ENCODE measurements at places on chromosomes 12 and 14.

GRCh38 chr14:90698379-90698869 lies 117.8 kb downstream of the TTC7B start:
- DNase-seq = no peak

DNA sequence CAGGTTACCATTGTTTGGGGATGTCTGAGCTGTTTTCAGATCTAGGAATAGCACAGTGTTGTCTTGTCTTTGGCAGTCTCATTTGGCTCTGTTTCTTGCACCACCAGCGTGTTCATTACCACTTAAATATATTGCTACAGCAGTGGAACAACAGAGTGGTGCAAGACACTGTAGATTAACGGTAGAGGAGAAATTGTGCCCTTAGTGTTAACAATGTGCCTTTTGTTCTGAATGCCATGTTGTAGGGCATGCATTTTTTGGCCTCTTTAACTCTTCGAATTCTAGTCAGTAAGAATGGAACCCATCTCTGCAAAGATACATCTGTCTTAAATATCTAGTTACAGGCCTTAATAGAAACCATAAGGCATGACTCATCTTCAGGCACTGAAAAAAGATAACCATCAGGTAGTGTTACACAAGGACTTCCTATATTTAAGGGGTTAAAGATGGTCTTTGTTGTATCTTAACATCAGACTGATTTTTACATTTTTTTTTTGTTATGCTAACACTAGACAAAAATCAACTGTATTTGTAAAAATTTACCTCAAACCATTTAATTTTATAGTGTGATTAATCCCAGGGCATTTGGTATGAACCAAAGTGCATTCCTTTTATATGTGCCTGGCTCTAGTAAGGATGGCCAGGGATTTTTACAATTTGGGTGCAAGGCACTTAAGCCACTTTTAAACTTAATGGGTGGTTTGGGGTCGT lies 12.9 kb downstream of the DYRK2 start:
- no peak for DNase-seq

GRCh38 chr14:68308726-68309520 lies 483.9 kb downstream of the ZFP36L1 start:
- DNase-seq = no peak

DNA sequence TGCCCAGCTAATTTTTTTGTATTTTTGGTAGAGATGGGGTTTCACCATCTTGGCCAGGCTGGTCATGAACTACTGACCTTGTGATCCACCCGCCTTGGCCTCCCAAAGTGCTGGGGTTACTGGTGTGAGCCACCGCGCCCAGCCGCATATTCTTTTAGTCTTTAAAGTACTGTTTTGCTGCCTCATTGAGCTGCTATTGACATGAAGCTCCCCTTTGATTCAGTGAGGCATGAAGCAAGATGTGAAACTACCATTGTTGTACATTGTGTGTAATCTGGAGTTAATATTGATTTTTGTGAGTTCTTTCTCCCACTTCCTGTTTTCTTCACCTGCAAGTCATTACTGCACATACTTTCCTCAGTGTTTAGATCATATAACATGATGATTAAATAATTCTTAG lies 80.8 kb downstream of the MNAT1 start:
- no peak for DNase-seq

GRCh38 chr12:608921-609320 lies 54.3 kb downstream of the NINJ2 start:
- no peak for DNase-seq

DNA sequence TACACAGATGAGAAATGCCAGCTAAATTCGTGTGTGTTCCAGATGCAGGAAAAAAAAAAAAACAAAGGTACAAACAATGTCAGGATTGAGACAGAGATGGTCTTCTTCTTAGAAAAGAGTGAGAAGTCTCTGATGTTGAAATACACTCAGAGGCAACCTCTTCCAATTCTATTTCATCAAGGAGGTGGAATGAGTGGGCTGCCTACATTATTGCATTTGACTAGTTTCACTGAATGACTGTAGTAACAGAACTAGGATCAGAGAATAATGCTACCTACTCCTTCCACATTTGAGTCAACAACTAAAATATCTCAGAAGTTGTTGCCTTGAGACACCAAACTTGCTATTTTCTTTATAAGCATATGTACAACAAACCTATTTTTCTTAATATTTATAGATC lies 1332.2 kb upstream of the FLRT2 start:
- DNase-seq = no peak

GRCh38 chr14:23359722-23360447 lies 5.1 kb downstream of the EFS start:
- DNase-seq = no peak

GRCh38 chr14:76867516-76868453 lies 41.6 kb downstream of the LRRC74A start:
- no peak for DNase-seq

- no peak for DNase-seq
Measured at GRCh38 chr14:51780741-51781140, 79.7 kb upstream of the GNG2 start.

GRCh38 chr14:75333606-75334548 lies 55.2 kb downstream of the FOS start:
- DNase-seq = no peak

DNA sequence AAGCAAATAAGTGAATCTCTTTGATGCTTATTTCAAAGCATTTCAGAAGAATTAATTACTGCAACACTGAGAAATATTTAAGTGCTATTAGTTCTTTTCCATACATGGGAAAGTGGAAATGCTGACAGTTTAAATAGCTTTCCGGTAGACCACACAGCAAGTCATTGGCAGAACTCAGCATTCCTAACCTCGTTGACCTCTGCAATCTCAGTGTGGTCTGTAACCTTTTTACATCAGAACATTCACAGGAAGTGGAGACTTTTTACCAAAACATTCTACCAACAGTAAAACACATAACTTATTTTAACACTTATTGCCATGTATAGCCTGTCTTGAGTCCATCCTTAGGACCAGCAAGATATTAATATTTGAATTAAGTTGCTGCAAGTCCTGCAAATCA lies 249.5 kb upstream of the DCN start:
- DNase-seq = no peak

GRCh38 chr14:62462988-62463387 lies 582.3 kb downstream of the KCNH5 start:
- no peak for DNase-seq

- DNase-seq = no peak
Measured at GRCh38 chr12:91493308-91493707, 310.7 kb upstream of the DCN start.

GRCh38 chr12:11059784-11060183 lies 2.3 kb downstream of the TAS2R46 start:
- no peak for DNase-seq

GRCh38 chr12:52631264-52631663 lies 12.9 kb upstream of the KRT73 start:
- no peak for DNase-seq

DNA sequence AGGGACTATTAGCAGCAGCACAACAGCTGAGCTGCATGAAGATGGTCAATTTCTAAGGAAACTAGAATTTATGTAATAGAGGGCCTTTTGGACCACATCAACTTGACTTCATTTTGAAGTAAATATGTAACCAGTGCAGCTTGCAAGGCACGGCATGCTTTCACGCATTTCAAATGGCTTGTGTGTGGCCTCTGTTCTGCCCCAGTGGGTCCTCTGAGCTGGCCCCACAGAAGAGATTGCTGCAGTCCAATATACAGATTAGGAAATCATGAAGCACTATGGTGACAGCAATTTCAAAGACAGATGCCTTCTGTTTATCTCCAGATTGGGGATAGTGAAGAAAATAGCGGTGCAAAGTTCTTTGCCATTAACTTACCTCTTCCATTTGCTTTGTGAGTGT lies 101.4 kb downstream of the PDZRN4 start:
- no peak for DNase-seq

DNA sequence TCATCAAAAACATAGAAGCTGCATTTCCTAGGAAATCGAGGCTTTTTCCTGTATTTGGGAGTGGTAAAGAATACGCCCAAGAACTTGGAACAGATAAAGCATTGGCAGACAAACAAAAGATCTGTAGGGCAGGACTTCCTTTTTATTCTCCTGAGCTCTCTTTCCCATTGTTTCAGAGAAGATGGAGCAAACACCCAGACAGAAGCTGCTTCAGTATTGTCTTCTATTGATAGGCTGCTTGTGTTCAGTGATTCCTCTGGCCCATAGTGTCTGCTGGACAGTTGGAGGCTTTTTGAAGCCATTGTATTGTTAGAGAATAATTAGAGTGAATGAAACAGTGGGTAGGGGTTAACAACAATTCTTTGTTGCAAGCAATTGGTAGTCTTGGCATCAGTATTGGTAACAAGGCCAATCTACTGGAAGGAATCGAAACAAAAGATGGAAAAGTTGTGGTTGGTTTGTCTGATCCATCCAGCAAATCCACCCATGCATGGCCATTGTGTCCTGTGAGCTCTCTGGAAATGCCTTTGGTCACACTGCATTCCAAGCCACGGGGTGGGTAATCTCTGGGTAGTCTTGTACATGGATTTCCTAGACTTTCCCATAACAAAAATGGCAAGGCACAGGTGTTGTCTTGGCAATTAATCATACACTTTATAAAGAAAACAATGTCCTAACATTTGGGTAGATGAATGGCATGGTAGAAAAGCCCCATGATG lies 424.8 kb downstream of the RAD51B start:
- no peak for DNase-seq

- no peak for DNase-seq
Measured at GRCh38 chr14:95664546-95664945, 21.7 kb upstream of the TCL1B start.

DNA sequence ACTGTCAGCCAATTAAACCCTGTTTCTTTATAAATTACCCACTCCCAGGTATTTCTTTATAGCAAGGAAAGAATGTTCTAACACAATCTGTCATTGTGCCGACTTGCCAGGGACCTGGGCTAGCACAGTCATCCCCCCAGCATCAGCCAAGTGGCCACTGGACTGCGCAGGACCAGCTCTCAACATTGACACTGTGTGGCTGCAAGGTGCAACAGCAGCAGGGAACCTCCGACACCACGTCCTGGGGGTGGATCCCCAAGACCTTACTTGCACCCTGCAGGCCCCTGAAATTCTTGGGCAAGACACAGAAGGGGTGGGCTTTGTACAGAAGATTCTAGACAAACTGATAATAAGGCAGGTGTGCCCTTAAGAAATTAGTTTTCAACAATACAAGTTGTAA lies 309.5 kb downstream of the GLT1D1 start:
- no peak for DNase-seq

DNA sequence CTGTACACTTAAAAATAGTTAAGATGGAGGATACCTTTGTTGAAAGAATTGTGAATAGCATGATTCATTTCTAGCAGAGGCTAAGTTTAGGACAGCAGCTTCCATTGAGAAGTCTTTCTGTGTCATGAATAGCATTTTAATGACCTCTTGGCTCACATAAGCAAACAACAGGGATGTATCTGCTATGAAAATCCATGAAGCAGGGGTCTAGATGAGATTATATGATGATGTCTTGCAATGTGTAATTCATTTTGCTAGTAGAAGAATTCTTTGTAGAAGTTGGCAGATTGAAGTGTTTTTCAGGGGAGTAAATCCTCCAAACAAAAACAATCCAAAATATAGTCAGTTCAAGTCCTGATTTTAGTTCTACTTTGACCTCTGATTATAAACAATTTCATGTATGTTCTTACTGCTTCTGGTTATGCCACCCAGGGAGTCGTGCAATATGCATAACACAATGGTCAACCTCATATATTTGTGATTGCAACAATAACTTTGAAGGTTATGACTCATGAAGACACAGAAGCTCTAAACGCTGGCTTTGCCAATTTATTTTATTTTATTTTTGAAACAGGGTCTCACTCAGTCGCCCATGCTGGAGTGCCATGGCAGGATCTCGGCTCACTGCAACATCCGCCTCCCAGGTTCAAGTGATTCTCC lies 6.9 kb upstream of the RD3L start:
- no peak for DNase-seq

DNA sequence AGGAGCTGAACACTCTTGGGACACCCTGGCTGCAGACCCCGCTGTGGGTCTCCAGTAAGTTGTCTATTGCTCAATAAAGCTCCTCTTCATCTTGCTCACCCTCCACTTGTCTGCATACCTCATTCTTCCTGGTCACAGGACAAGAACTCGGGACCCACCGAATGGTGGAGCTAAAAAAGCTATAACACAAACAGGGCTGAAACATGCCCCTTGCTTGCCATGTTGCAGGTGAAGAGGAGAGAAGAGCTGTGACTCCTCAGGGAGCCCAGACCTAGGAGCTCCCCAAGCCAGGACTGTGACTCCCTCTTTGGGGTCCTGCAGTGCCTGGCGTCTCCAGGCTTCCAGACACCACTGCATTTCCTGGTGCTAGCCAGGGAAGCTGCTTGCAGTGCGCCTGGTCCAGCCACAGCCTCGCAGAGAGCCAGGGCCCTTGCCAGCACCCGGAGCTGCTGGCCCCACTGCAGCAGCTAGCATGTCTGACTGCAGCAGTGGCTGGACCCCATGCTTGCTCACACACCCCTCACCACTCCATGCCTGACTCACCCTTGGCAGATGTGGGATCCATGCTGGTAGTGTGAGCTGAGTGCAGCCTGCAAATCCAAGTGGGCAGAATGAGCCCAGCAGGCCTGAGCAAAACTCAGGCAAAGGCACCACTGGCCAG lies 37.1 kb upstream of the OR5AU1 start:
- no peak for DNase-seq

DNA sequence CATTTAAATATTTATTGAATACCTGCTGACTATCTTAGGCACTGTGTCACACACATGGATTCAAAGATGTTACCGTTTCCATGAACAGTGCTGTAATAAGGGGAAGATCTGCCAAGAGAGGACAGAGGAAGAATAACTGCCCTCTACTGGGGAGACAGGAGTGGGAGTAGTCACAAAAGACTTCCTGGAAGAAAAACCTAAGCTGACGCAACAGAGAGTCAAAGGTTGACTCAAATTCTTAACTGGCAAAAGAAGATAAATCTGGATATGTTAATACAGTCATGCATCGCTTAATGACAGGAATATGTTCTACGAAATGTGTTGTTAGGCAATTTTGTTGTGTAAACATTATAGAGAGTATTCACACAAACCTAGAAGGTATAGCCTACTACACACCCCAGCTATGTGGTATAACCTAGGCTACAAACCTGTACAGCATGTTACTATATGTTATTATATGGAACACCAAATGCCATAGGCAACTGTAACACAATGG lies 51.5 kb downstream of the DCAF5 start:
- no peak for DNase-seq

DNA sequence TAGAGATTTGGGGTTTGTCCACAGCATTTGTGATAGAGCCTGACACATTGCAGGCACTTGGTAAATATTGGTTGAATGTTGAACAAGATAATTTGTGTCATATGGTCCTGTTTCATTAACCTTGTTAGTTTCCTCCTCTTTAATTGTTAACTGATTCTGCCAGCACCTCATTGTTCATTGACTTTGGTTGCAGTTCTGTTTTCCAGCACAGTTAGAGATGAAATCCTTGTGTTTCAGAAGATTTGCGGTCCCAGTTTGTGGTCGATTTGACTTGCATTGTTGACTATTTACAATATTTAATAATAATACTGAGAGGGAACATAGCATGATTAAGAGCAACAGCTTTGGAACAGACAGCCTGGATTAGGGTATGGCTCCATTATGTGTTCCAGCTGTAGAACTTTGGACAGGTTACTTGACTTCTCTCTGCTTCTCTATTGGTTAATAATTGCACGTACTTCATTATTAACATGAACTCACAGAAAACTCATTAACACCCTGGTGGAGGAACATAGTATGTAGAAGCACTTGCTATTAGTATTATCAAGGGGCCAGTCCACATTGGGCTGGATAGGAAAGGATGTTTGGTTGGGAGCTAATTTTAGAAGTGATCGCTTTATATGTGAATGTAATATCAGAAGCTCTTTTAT lies 8.7 kb downstream of the DRAM1 start:
- DNase-seq = no peak

- DNase-seq = no peak
Measured at GRCh38 chr14:74444866-74445265, 18.9 kb upstream of the SYNDIG1L start.

Data from breast epithelium (tissue), 4 donors.